Fibroblast of the aortic adventitia (primary cell): ENCODE measurements at places on chromosomes 11 and 22. TPM values are rescaled to one million over a fixed set of nuclear protein-coding genes. Genes with fewer than 3 reads are reported as not detected.

OR51E1 gene
- not detected in 2 replicates for total RNA-seq

PAX6 gene
- total RNA-seq, result 0.63 TPM in 1 of 2 replicates, not detected in the other

SAC3D1 gene
- total RNA-seq, result 13.0 and 19.1 TPM in 2 replicates

C11orf58 gene
- 166 and 267 TPM in 2 replicates for total RNA-seq

SNX32 gene
- 1.6 and 3.3 TPM in 2 replicates for total RNA-seq

LBHD1 gene
- total RNA-seq, result 4.2 and 4.5 TPM in 2 replicates

FDX1 gene
- 10.1 and 10.8 TPM in 2 replicates for total RNA-seq

GVQW3 gene
- total RNA-seq, result 2.0 and 4.2 TPM in 2 replicates

RAB3IL1 gene
- 17.1 and 50.7 TPM in 2 replicates for total RNA-seq

PANX3 gene
- not detected in 2 replicates for total RNA-seq
